ENCODE measurements at places on chromosomes 2 and 18.

DNA sequence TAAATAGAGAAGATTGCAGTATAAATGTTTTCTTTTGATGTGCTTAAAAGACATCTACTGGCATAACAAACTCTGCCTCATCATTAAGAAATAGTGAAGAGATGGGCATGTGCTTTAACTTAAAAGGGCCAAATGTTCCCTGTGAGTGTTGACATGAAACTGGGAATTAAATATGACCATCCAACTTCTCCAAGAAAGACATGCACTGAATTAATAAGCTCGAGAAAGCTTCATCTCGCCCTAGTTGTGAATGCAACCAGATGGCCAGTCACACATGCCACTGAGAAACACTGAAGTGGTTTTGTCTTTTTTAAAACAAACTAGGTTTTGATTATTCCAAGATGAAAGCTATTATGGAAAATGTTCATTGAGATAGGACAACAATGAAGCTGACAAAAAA, 479.2 kb downstream of the RIT2 start:
- DNase-seq = no peak

- no peak for DNase-seq
These were observed 60.4 kb downstream of the CIB4 start for GRCh38 chr2:26580751-26581150.

- DNase-seq = no peak
These were observed 72.9 kb upstream of the SNTG2 start for GRCh38 chr2:877747-878146.

DNA sequence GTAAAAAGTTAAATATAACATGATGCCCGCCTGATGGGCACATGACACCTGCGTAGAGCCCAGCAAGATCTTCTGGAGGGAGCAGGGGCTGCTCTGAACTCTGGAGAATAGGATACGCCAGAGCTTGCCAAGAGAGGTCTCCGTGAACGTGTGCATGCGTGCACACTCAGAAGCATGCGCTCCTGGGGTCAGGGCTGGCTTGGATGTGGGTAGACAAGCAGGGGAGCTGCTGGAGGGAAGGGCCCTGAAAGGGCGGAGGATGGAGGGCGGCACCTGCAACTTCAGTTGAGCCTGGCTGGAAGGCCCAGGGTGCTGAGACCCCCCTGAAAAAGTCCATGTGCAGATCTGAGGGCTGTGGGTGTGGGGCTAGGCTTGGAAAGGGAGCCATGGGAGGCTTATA, 828.4 kb upstream of the SALL3 start:
- no peak for DNase-seq

GRCh38 chr2:42925742-42926433, 133.5 kb upstream of the HAAO start:
- no peak for DNase-seq

DNA sequence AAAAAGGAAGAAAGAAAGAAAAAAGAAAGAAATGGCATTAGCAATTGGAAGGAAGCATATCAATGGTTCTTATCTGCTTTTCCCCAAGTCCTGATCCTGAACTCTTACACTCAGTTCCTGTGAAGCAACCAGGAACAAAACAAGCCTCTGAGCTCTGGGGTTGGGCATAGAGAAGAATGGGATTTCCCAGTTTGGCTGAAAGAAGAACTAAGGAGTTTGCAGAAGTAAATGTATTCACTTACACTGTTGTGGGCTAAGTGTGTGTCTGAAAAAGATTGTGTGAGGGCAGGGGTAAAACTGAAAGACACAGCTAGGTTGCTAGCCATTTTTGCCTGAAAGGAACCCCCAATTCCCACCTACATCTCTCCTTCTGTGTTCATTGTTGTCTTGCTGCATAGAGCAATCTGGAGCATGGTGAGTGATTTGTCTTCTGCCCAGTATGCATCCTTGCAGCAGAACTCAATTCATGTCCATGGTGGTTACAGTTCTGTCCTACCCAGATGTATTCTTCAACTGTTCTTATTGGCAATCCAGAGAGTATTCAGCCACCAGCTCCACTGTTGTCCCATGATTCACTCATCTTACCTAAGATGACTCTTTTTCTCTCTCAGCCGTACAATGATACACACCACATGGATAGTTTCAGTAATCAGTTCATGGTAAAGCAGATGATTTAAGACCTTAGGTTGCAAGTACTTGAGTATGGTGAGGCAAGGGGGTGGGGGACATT, 348.7 kb downstream of the ARHGAP15 start:
- no peak for DNase-seq

GRCh38 chr18:78625847-78626246, 353.8 kb upstream of the SALL3 start:
- no peak for DNase-seq

GRCh38 chr2:3171564-3172264, 205.9 kb downstream of the EIPR1 start:
- DNase-seq = no peak

DNA sequence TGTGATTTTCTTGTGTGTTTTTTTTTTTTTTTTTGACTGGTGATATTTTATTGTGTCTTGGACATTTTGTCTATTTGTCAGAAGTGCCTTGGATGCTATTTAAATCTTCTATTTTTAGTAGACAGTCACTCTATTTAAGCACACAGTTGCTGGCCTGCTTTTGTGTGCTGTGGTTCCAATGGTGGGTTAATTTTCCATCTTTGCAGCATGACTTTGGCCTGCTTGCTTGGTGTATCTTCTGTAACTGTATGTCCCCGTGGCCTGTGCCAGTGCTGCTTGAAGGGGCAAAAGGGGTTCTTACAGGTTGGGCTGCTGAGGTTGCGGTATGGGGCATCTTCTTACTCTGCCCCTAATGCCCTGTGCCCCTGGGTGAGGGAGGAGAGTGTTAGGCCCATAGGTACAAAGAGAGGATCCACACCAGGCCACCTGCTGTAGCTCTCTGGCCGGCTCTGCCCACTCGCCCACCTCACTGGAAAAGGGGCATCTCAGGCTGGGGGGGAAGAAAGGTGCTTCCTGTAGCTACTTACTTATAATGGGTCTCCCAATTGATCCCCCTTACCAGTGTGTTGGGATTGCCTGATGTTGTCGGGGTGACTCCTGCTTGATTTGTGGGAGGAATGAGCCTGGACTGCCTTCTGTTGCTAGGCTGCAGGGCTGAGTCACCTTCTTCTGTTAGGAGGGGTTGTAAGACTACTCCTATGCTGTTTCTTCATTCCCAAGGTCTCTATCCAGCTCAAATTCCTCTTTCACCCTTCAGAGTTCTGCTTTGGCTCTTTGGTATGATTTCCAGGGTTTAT, 490.0 kb upstream of the HS6ST1 start:
- no peak for DNase-seq

DNA sequence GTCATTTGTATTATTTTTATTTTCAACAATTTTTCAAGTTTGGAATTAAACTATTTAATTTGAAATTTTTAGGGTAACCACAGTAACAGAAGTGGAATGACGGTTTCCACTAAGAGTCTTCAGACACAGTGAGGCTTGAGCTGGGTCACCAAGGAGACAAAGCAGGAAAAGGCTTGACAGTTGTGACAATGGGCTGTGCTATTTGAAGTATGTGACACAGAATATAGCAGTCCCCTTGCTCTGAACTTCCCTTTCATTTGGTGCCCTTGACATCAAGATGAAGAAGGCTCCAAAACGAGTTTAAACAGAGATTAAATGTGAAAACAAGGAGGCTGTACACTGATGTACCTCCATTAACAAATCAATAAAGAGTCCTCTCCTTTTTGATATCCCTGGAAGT, 265.4 kb upstream of the DLGAP1 start:
- no peak for DNase-seq

- no peak for DNase-seq
These were observed 138.2 kb upstream of the OTOS start for GRCh38 chr2:240278661-240279060.

DNA sequence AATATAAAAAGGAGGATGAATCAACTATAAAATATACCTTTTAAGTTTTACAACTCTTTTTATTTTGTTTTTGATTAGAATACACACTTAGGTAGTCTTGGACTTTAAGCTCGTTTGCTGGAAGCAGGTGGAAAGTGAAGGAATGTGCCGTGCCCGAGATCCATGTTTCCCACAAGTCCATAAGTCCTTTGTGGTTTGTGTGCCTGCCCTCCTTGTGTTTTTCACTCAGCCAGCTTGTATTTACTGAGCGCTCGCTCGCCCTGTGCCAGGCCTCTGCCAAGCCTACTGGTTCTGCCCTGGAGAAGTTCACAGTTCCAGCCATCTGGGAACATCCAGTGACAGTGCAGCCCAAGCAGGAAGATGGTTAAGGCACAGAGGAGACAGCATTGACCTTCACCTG, 142.6 kb downstream of the MGAT5 start:
- DNase-seq = no peak

DNA sequence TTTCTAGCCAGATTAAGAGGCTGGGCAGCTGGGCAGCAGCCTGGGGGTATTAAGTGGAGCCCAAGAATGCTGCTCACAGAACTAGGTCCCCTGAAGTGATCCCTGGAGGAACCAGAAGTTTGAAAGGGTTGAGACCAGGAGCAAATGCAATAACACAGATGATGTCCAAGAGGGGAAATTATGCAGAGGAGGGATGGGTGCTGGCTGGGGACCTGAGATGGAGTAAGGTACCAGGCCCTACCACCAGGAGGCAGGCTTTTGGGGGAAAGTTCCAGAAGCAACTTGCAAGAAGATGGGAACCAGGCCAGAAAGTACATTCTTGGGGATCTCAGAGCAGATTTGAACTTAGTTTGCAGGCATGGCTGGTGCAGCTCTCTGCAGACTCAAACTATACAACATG, 175.1 kb downstream of the NCK2 start:
- DNase-seq = no peak

GRCh38 chr2:85684806-85685205, 9.4 kb upstream of the GNLY start:
- DNase-seq = no peak

DNA sequence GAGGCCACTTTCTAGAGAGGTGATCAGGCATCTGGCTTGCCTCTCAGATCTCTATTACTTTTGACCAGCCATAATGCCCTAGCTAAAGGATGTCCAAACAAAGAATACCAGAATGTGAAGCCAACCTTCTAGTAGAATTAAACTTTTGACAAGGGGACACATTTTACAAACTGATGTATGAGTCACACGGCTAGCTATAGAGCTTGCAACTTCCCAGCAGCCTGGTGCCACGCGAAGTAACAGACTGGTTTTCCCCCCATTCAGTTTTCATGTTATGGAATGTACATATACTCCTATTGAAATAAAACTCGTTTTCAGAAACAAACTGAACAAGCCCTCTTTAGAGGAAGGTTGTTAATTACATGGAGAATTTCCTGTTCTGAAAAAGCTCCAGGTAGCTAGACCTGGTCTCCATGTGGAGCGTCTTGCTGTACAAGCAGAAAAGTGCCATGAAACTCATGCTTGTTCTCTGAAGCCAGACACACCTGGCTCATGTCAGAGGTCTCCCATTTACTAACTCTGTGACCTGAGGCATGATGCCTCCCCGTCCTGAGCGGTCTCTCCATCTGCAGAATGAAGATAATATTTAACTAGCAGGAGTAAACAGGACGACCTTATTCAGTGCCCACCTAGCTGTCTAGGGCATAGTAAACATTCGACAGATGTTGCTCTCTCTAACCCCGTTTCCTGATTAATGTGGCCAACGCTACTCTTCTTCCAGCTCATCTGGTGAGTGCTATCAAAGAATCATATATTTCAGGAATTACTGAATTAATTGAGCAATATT, 81.5 kb upstream of the MAP3K20 start:
- no peak for DNase-seq

GRCh38 chr18:12278215-12278671, 24.1 kb downstream of the CIDEA start:
- DNase-seq = no peak

DNA sequence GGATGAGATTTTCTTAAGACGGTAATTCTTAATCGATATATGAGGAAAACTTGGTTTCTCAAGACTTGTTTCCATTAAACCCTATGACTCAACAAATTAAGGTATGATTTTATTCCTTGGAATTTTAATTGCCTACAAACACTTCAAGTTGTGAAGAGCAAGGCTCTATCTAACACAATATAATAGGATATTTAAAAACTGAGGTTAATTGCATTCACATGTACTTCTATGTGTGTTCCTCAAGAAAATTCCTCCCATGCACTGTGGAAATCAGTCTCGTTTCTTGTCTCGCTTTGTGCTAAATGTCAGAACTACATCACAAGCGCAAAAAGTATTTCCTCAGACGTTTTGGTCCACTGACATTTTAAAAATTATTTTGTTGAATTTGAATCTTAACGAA, 109.6 kb upstream of the UNC80 start:
- DNase-seq = no peak

GRCh38 chr2:182818925-182819324, 47.5 kb downstream of the FRZB start:
- DNase-seq = no peak

GRCh38 chr2:146818122-146818521, 1026.7 kb upstream of the ACVR2A start:
- DNase-seq = no peak

GRCh38 chr2:207103132-207103531, 62.6 kb downstream of the KLF7 start:
- no peak for DNase-seq

- peak; percentile 90 for DNase-seq
These were observed 16.9 kb downstream of the STEAP3 start for GRCh38 chr2:119240311-119241204.

DNA sequence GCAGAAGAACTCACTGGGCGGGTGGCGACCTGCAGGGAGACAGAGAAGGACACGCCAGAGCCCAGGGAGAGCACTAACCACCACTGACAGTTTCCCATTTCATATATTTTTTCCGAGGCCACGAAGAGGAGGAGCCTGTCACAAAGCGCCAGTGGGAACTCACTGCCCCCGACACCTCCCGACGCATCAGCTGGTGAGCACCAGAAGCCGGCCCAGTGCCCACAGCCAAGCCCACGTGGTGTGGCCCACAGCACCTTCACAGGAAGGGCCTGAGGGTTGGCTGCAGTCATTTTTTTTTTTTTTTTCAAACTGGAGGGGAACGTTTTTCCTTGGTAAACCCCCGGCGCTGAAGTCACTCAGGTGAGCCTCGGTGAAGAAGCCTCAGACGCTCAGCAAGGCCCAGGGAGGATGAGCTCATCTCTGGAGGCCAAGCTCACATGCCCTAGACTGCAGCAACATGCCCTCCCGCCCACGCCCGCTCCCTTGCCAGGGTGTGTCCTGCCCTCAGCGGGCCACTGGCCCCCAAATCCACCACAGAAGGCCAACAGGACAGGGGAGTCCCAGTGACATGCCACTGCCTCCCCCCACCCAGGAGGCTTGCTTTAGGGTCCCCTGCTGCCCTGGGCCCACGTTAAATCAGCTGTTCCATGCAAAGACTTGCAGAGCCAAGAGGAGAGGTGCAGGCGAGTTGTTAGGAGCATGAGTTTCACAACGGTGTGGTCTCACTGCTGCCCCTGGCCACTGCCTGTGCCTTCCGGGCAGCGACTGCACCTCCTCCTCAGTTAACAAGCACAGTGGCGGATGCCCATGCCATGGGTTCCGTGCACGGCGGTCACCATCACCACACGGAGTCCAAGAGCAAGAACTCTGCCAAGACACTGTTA, 68.1 kb downstream of the PARD6G start:
- DNase-seq = no peak

DNA sequence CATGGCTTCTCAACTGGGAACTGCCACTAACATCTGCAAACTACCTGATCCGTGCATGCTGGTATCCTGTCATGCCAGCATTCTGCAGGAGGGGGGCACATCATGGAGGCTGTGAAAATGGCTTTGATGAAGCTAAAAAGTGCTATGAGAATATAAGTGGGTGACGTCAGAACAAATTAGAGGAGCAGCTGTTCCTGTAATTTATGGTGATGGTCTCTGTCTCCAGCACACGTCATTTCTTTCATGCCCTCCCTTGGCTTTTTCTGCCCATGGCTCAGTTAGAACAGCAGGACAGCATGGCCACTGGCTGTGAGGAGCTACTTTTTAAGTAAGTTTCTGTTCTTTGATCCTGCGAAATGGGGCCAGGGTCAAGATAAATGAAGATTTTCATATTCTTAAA, 466.3 kb downstream of the THSD7B start:
- peak; percentile 44 for DNase-seq

GRCh38 chr18:11482271-11482670, 127.1 kb upstream of the SLC35G4 start:
- no peak for DNase-seq
